ENCODE measurements at places on chromosomes 3 and 15.

- DNase-seq: no peak
These were observed 395.8 kb downstream of the CACNA2D3 start for GRCh38 chr3:54518011-54518675.

DNA sequence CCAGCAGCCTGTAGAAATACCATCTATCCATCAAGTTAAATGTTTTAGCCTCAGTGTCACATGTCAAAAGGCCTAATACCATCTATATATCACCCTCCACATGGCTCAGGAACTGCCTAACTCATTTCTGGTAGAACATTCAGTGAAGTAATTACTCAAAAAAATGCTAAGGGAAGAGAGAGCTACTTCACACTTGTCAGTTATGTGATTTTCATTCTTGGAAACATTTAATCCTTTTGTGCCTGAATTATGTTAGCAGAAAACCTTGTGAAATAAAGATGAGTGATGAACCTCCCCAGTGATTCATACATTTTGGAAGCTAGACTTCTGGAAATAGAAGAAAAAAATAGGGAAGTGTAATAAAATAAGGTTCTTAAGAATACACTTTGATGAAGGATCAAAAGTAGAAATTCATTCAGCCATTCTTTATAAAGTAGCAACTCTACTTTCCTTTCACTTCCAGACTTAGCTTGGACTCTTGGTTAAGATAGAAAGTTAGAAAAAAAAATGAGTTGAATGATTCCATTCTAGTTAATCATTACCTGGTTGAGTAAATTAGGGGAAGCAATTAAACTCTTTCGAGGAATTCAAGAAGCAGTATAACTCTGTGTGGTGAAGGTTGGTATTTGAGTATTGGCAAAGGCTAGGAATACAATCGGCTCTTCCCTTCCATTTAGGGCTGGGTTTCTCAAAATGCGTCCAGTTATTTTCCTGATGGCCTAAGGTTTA is 3.6 kb downstream of the OTOL1 start:
- no peak for DNase-seq

DNA sequence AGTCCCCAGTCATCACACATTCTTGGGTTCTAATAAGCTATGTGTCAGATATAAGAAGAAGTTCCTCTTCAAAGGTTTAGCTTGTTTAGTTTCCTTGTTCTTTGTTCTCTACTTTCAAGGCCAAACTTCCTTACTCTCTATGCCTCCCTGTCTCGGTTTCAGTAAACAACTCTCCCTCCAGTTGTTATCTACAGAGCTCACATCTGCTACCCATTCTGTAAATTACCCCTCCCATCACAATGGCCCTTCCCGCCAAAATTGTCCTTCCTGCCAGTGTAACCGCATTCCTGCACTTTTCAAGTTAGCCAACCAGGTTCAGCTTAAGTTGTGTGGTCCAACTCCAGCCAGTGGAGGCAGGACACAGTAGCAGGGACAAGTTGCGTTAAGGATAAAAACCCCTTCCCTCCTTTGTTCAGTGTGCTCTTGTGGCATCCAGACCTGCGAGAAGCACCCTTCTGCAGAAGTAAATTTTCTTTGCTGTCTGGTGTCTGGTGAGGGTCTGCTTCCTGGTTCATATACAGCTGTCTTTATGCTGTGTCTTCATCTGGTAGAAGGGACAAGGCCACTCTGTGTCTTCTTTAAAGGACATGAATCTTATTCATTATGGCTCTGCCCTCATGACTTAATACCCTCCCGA is 342.1 kb upstream of the GRM7 start:
- no peak for DNase-seq

GRCh38 chr15:87736401-87736800 is 520.1 kb downstream of the NTRK3 start:
- DNase-seq: no peak

GRCh38 chr15:69876064-69876940 is 221.4 kb downstream of the TLE3 start:
- no peak for DNase-seq

GRCh38 chr15:54307252-54307902 is 329.1 kb downstream of the UNC13C start:
- no peak for DNase-seq

GRCh38 chr15:89680282-89680873 is 1.2 kb upstream of the PLIN1 start:
- DNase-seq: no peak

DNA sequence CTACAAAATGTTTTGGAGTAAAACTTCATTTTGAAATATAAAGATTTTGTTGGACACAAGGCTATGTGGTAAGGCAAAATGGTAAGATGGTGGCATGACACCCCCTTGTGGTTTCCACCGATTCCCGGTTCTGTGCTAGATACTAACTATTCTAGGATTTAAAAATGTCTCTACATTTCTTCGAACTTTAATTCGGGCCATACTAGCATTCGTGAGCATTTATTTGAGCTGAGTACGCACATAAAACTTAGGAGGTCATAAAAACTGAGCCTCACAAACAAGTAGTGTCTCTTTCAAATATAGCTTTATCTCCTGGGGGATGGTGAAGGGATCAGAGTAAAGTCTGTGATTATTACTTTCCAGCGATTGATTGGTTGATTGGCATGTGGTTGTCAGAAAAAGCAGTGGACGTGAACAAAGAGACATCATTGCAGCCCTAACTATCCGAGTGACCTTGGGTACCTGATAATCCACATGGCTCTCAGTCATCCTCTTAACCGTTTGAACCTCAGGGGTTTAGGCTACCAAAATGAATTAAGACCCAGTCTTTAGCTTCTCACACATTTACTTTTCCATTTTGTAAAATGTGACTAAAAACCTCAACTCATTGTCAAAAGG is 1.1 kb upstream of the ZNF639 start:
- DNase-seq: peak; percentile 65

DNA sequence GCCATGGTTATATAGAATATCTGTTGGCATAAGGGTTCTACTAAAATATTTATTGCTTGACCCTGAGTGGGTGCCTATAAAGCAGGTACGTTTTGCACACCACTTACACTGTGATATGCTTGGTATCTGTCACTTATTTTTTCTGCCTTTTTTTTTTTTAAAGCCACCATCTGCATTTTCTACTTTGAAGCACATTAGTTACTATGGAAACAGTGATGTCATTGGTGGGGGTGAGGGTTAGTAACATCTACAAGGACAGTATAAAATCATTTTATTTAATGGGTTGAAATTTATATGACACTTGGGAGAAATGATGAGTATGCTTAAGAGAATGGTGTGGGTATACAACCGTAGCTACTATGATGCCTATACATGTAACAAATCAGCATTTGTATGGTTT is 25.6 kb downstream of the SLCO3A1 start:
- DNase-seq: no peak

DNA sequence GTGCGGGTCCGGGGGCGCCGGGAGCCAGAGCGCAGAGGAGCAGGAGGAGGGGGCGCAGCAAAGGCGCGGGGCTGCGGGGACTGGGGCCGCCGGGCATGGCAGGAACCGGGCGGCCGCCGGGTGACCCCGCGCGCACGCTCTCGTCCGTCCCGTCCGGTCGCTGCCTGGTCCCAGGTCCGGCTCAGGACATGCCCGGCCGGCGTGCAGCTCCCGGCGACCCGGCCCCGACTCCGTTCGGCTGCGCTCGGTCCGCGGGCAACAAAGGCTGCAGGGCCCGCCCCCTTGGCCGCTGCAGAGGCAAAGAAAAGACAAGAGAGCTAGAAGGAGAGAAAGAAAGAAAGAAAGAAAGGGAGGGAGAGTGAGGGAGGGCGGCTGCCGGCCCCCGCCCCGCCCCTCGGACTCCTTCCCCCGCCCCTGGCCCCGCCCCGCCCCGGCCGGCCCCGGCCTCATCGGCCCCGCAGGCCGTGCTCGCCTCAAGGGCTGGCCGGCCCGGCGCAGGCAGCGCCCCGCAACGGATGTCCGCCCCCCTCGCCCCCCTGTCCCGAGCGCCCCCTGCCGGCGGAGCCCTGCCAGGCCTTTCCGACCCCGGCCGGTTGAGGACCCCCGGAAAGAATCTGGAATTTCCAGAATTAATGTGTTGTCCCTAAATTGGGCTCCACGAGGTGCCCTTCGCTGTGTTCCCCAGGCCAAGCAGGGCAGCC is at the start of gene ADAMTS7:
TSS of gene ADAMTS7 (minus strand) at position 341 of the 701 bp plus-strand sequence. CDS start at position 97, 244 bp downstream.
- DNase-seq: peak; percentile 62

DNA sequence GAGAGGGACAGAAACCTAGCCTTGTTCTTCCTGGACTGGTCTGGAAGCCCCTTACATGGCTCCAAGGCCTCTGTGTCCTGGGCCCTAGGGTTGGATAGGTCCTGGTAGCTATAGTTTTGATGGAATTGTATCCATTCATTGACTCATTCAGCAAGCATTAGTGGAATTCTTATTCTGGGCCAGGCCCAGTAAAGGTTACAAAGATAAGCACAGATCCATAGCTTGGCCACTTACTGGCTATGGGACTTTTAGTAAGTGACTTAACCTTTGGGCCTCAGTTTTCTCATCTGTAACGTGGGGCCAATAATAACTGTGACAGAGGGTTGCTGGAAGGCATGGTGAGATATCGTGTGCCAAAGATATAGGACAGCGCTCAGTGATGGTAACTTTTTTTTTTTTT is 13.6 kb upstream of the DAG1 start:
- no peak for DNase-seq

DNA sequence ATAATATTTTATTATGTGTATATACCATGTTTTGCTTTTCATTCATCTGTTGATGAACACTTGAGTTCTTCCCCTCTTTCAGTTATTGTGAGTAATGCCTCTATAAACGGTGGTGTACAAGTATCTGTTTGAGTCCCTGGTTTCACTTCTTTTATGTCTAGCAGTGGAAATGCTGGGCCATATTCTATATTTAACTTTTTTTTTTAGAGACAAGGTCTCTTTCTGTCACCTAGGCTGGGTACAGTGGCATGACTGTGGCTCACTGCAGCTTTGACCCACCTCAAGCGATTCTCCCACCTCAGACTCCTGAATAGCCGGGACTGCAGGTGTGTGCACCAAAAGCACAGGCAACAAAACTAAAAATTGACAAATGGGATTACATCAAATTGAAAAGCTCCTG is 19.9 kb downstream of the GOLM2 start:
- no peak for DNase-seq

GRCh38 chr15:74391582-74392450 is 24.4 kb upstream of the CYP11A1 start:
- DNase-seq: no peak

GRCh38 chr3:8942115-8942514 is 21.2 kb downstream of the RAD18 start:
- DNase-seq: no peak

- no peak for DNase-seq
These were observed 28.8 kb downstream of the GOLGA6A start for GRCh38 chr15:74053517-74053916.

- DNase-seq: no peak
These were observed 754.6 kb downstream of the AGBL1 start for GRCh38 chr15:86834115-86834863.

- DNase-seq: no peak
These were observed 14.8 kb downstream of the ATP10A start for GRCh38 chr15:25848325-25848724.

DNA sequence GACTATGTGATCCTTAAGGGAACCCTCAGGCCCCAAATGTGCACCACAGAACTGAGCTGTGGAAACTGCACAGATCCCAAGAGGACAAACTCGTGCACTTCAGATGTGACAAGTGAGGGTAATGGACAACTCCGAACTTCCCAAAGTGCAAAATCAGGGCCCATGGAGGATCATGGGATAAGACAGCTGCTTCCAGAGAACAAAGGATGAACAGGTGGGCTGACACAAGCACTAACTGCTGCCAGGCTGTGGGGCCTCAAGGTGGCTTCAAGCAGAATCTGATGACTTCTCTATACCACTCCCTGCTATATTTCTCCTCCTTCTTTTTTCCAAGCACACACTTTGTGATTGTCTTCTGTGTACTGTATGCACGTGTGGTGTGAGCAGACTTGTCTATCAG is 5.4 kb downstream of the TARS3 start:
- no peak for DNase-seq

DNA sequence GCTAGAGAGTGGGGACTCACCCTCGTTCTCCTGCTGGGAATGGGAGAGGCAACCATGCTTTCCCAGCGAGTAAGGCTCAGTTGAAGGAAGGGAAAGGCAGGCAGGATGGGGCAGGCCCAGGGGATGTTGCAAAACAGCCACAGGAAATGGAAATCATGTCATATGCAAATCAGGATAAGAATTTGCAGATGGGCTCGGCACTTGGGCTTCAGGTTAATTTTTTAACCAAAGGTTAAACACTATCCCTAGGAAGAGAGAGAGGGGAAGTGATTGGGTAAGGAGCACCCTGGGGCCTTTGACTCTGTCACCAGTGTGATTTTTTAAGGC is 14.6 kb upstream of the PLA2G4E start:
- no peak for DNase-seq

- no peak for DNase-seq
These were observed 61.7 kb downstream of the TGFBR2 start for GRCh38 chr3:30668051-30668609.

DNA sequence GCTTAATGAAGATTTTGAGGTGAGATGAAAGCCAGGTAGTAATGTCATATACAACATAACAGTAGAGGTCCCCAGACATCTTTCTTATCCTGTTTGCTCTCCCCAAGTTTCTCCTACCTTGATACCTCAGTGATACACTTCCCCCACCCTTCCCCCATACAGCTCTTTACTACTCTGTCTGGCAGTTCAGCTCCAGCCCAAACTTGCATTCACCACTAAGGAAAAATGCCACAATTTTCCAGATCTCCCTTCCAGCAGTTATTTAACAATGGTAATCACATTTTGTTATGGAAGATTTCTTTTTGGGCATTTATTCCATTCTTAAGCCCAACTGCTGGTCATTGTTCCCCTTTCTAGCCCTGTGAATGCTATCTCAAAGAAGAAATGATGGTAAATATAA is 34.9 kb upstream of the ITGA11 start:
- no peak for DNase-seq

DNA sequence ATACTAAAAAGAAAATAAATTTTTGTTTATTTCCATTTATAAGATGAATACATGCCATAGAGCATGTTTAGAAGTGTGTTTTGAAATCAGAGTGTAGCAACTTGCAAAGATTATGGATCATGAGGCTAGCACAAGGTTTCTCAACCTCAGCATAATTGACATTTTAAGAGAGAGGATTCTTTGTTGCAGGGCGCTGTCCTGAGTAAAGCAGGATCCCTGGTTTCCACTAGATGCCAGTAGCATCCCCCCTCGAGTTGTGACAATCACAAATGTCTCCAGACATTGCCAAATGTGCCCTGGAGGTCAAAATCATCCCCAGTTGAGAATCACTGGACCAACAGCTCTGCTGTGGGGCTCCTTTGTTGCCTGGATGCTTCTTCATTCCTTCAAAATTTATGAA is 128.5 kb upstream of the RBMS3 start:
- DNase-seq: no peak

DNA sequence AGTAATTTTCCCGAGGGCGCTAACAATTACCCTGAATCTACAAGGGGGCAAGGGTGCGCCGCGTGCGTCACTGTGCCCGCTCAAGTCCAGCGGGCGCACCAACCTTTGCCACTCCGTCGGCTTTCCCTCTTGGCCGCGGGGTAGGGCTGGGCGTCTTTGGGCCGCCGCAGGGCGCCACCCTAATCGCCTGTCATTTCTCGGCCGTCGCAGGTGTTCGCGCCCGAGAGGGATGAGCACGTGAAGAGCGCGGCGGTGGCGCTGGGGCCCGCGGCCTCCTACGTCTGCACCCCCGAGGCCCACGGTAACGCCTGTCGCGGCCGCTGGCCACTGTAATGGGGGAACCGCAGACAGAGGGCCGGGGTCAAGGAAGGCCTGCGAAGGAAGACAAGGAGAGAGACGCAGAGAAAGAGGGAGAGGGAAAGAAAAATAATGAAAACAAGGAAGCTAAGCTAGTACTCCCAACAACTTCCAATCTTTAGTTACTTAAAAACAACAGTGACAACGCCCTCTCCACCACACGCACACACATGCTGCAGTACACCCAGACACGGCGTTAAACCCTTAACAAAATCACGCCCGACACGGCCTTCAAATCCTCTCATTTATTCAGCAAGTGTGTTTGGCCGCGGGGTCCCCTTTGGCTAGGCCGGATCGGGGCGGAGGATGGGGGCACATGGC is 3.8 kb downstream of the SKOR1 start:
- no peak for DNase-seq

Measured in dorsolateral prefrontal cortex (tissue), 122 donors.